CD4-positive, alpha-beta T cell treated with Interleukin-6 at 100 ng/mL for 8 hours (primary cell): ENCODE measurements at places on chromosomes 3 and 15.

DNA sequence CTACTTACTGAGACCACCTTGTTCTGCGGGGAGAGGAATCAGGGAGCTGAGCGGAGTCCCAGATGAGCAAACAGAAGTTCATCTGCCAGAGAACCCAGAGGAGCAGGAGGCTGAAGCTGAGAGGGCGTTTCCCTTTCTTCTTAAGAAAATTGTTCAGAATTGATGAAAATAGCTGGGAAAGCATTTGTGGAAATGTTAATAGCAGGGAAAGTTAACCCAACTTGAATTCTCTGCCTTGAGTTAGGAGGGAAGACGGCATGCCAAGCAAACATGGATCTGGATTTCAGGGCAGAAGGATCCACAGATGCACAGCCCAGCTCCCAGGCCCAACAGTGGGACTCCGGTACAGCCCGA lies 23.2 kb downstream of the CRABP1 start:
- DNase-seq = no peak

DNA sequence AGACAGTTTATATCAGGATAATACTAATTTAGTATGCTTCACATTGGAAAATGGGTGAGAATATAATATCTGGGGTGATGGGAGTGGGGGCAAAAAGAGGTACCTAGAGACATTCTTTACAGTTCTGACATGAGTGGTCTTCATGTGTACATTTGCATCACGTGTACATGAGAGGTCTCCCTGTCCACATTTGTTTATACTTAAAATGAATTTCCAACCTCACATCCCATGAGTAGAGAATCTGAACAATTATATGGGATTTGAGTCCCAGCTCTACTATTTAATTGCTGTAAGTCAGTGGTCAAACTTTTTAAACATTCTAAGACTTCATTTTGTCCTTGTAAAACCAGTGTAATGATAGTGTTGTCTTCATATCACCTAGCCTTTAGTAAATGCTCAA lies 408.4 kb downstream of the NAALADL2 start:
- no peak for DNase-seq

- no peak for DNase-seq
Observed at GRCh38 chr15:101068961-101069653, 149.9 kb downstream of the LRRK1 start.

- no peak for DNase-seq
Observed at GRCh38 chr3:188407158-188407880, 253.4 kb downstream of the LPP start.

GRCh38 chr15:89685995-89686394 lies 4.6 kb downstream of the PEX11A start:
- DNase-seq = no peak

DNA sequence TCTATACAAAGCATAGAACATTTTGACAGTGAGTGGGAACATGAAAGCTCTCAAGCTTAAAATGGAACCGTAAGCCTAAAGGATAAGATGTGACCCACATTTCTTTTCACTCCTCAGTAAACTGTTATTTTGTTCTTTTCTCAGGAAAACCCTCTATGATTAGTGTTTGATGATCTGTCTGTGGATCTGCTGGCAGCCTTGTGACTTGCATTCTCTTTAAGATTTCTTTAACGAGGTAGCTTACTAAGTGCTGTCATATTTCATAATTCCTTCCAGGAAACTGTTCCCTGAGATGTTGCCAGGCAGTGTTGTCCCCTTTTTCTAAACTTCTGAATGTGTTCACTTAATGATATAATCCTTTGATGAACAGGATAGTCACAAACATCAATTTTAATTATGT lies 167.6 kb downstream of the PYDC2 start:
- no peak for DNase-seq

GRCh38 chr3:108085370-108085769 lies 5.5 kb downstream of the CD47 start:
- no peak for DNase-seq

GRCh38 chr3:138137861-138138260 lies 5.7 kb upstream of the A4GNT start:
- DNase-seq = no peak

DNA sequence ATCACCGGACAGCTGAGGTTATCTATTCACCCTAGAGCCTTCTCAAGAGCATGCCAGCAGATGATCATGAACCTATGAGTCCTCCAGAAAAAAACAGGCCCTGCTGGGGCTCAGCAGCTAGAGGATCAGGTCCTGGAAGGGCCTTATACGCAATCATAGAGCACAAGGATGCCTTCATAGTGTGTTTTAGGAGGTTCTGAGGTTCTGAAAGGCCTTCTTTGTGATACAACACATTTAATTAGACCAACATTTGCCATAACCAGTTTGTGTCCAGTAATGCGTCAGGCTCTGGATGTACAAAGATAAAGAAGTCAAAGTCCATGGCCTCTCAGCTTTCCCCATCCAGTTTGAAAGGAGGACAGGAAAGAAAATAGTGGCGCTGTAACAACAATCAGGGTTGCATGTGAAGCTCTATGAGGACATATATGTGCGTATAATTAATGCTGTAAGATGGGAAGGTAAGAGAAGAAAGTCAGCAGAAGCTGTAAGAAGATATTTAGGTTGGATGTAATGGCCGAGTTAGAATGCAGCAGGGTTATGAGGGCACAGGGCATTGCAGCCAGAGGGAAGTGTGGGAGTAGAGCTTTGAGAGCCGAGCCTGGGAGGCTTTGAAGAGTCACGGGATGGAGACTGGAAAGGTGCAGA lies 302.6 kb upstream of the TBL1XR1 start:
- no peak for DNase-seq

GRCh38 chr3:178088963-178089362 lies 447.3 kb upstream of the KCNMB2 start:
- DNase-seq = no peak
